Left kidney (tissue), 8 donors: ENCODE measurements at places on chromosomes 4 and X. TPM values are rescaled to one million over a fixed set of nuclear protein-coding genes. Genes with fewer than 3 reads are reported as not detected.

SPARCL1 gene
- polyA plus RNA-seq, result 9.2 TPM

GCNA gene
- 2.9 TPM for polyA plus RNA-seq

GC gene
- 0.18 TPM for polyA plus RNA-seq

XPNPEP2 gene
- 81.5 TPM for polyA plus RNA-seq

FATE1 gene
- polyA plus RNA-seq, result not detected

TREX2 gene
- 0.37 TPM for polyA plus RNA-seq

USP17L24 gene
- polyA plus RNA-seq, result not detected

TEX28 gene
- not detected for polyA plus RNA-seq

FAM53A gene
- polyA plus RNA-seq, result 1.4 TPM

ARMCX1 gene
- polyA plus RNA-seq, result 49.1 TPM

CENPVL2 gene
- polyA plus RNA-seq, result 0.28 TPM

FGF13 gene
- 29.3 TPM for polyA plus RNA-seq

DNA sequence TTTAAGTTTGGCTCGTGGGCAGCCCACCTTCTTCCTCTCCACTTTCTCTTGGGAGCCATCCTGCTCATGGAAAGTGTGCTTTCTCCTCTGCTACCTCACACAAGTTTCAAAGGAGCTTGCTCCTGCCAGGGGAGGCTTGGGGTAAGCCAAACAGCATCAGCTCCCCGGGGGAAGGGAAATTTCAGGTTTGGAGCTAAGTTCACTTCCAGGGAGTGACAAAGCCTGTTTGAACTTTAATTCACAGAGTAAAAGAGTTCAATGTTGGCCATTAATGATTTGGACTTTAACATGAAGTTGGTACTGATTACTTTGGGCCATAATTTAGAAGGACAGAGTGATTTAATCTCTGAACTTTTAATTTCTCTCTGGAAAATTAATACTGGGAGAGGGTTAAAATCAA lies 4.7 kb upstream of the PGRMC2 start:
- DNase-seq, result no peak

- DNase-seq, result no peak
Observed at GRCh38 chrX:45134315-45134731, 66.4 kb downstream of the DIPK2B start.

DNA sequence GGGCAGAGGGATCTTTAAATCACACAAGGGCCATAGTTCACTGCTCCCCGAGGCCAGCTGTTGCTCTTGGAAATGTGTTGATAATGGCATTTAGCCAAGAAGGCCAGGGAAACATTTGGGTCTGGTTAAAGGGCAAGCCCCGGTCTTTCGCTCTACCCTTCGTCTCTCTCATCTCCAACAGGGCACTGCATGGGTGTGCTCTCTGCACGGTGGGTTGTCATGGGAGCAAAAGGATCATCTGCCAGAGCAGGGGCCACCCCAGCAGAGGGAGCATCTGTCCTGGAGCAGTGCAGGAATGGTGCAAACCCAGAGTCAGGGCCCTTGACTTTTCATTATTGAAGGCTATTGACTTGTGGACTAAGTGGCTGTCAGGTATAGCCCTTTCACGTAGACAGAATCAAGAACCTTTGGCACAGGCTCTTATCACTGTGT lies 22.7 kb upstream of the PGRMC2 start:
- peak; percentile 19 for DNase-seq

DNA sequence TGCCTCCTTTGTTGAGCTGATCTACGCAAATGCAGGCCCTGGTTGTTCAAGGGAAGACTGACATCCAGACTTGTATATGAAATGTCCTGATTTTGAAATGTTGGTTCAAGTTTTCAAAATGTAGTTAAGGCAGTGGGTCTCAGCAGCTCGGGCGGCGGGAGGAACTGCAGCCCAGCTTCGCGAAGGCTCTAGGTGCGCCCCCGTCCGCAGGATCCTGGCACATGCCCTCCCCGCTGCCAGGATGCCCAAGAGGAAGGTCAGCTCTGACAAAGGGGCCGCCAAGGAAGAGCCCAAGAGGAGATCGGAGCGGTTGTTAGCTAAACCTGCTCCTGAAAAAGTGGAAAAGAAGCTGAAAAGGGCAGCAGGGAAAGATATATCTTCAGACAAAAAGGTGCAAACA lies 1310.1 kb downstream of the ADGRL3 start:
- DNase-seq, result no peak

DNA sequence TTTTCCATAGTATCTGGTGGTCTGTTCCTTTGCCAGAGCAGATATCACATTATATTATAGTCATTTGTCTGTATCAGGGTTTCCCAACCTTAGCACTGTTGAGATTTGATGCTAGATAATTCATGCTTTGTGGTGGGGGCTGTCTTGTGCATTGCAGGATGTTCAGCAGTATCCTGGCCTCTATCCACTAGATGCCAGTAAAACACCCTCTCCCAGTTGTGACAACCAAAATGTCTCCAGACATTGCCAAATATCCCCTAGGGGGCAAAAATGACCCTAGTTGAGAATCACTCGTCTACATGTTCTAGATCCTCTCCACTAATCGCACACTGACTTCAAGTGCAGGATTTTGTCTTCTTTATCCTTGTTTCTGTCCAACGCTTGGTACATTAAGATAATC lies 160.8 kb downstream of the FANCB start:
- DNase-seq, result no peak

DNA sequence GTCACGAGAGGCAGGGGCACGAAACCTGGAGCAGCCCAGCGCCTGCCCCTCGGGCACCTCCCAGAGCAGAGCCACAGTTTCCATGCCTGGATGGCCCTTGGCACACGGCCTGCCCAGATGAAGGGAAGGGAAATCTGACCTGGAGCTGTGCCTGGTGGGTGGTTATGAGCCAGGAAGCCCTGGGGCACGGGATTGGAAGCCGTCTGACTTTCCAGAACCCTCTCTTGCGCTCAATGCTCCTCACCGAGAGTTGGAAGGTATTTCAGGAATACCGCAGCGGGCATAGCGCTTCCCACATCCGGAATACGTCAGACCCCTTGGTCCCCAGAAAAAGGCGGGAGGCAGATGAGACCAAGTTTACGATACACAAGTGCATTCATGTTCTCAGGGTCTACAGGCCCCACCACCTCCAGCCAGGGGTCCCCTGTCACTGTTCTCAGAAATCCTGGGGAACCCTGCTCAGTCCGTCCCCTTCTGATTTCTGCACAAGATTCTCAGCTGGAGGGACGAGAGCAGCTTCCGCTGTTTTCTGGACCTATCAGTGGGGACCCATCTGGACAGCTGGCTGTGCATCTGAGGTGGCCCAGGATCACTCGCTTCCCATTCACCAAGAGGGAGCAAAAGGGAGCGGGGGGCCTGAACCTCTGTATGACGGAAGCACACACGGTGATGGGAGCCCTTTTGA lies 172.9 kb downstream of the AFAP1 start:
- DNase-seq, result no peak

DNA sequence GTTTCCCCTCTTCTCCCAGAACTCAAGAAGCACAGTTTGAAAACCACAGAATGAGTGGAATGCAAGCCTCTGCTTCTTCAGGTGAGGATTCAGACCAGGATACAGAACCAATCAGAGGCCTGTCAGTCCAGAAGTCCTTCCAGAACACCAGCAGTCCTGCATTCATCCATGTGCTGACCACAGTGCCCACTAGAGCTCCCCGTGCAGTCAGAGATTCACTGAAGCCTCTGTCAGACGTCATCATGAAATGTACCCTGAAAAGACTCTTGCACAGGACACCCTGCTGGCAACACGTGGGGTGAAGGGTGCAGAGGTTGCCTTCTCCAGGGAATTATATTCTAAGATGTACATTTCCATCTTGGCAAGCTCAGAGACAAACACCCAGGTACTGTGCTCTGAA lies 75.9 kb upstream of the LSM6 start:
- no peak for DNase-seq

- no peak for DNase-seq
Observed at GRCh38 chrX:80120335-80120734, 105.8 kb downstream of the TBX22 start.

DNA sequence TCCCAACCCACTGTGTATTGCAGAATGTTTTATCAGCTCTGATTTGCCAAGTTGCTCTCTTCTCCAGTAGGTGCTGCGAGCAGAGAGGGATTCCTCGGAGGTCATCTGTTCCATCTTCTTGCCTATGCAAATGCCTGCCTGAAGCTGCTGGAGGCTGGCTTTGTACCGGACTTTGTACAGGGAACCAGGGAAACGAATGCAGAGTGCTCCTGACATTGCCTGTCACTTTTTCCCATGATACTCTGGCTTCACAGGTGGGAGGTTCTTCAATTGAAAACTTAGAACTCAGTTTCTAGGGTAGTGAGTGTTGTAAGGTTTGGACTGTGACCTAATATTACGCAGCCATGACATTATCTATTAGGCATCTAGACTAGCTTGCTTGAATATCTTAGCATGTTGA lies 24.9 kb downstream of the AR start:
- no peak for DNase-seq

DNA sequence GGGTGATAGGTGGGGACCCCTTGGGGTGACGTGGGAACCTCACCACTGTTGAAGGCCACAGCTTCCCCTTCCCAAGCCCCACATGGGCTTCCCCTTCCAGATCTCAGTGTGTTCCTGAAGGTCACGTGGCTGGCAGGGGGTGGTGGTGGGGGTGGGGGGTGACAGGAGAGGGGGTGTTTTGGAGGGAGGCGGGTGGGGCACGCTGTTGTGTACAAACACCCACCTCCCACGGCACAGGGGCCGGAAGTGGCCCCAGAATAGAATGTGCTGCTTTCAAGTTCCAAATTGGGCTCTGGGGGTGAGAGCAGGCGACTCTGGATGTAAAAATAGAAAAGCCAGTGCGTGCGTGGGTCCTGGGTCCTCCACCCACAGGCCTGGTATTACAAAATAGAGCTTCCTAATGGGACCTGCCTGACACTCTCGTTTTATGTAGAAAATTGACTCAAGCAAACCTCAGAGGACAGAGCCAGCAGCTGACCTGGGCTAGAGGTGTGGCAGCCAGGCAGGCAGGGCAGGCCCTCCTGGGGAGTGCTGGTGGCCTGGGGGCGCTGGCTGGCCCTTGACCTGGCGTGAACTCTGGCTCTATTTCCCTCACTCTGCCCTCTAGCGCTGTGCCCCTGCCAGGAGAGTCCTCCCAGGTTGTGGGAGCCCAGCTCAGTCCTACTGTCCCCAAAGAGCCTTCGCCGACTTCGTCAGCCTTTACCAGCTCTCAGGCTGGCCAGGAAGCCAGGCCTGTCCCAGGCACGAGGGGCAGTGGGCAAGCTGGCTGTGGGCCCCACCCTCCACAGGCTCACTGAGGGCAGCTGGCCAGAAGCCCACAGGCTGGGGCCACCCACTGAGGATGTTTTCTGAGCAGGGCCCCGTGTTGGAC lies 5.4 kb upstream of the SH3BP2 start:
- DNase-seq, result no peak

GRCh38 chr4:25881193-25881592 lies 18.4 kb upstream of the SEL1L3 start:
- no peak for DNase-seq

DNA sequence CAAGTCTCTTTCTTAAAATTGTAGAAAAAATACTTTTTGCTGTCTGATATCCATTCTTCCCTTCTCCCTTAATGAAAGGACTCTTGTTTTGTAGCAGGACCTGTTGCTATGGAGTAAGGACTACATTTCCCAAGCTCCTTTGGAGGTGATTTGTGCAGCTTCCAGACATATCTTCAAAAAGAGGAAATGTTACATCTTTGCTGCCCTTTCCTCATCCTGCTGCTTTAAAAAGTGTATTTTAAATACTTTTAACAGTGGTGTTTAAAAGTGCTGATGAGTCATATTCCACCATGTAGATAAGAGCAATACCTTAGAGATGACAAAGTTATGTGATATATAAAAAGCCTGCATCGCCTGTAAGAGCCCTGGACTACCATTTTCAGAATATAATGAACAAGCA lies 98.7 kb downstream of the CFAP299 start:
- no peak for DNase-seq

DNA sequence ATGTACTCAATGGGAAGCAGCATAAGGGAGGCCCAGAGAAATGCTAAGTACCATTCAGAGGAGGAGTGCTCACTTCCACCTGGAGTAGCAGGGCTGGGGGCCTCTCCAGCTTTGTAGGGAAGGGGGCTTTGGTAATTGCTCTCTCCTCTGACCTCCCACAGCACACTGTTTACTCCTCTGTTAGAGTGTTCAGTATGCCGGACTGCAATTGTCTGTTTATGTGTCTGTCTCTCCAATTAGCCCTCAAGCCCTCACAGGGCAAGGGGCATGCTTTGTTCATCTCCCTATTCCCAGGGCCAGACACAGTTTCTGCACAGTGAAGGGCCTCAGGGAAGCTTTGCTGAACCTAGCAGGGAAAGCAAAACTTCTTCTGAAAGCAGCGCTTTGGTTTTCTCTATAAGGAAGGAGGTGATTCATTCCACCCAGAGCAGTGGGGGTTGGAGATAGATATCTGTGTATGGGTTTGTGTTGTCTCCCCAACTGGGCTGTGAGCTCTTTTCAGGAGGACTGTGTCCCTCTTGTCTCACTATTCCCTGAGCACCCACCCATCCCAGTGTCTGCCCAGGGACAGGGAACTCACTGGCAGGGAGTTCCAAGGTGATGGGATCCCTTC lies 50.0 kb upstream of the VMA21 start:
- no peak for DNase-seq

DNA sequence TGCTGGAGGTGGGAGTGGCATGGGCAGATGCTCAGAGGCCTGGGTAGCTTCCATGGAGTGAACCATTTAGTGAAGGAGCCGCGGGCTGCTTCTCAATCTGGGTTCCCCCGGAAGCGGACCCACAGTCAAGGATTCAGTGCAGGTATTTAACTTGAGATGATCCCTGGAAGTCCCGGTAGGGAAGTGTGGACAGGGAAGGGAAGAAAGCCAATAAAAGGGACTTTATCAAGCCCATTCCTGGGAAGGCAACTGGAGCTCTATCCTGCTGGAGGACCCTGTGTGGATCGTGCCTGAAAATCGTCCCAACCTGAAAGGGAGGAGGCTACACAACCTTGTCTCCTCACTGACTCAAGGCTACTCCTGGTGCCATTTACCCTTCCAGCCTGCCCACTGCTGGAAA lies 76.9 kb downstream of the DHX15 start:
- DNase-seq, result no peak

DNA sequence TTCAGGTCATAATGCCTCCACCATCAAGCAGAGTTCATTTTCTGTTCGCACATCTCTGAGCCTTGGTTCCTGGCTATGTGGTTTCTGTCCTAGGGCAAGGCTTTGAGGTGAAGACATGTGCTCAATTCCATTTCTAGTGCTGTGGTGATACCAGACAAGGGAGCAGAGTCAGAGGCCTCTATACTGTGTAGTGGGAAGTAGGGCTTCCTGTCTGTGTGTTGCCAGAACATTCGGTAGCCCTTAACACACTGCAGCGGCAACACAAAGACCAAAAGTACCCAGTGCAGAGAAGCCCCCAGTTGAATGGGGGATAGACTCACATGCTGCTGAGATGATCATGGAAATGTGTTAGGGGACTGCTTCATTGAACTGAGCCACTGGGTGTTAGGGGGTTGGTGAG lies 56.4 kb downstream of the STARD8 start:
- no peak for DNase-seq

DNA sequence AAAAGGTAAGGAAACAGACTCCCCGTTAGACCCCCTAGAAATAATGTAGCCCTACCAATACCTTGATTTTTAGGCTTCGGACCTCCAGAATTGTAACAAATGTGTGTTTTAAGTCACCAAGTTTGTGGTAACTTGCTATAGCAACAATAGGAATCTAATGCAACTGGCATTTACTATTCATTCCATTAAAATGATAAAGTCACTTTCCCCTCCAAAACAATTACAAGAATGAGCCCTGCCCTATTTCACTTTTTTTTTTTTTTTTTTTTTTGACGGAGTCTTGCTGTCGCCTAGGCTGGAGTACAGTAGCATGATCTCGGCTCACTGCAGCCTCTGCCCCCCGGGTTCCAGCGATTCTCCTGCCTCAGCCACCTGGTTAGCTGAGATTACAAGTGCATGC lies 3.5 kb upstream of the DDX60L start:
- no peak for DNase-seq
